Fibroblast of mammary gland (primary cell): ENCODE measurements at places on chromosomes 2 and 18.

GRCh38 chr2:216029416-216030129 lies 16.2 kb upstream of the MREG start:
- peak; percentile 55 for DNase-seq

DNA sequence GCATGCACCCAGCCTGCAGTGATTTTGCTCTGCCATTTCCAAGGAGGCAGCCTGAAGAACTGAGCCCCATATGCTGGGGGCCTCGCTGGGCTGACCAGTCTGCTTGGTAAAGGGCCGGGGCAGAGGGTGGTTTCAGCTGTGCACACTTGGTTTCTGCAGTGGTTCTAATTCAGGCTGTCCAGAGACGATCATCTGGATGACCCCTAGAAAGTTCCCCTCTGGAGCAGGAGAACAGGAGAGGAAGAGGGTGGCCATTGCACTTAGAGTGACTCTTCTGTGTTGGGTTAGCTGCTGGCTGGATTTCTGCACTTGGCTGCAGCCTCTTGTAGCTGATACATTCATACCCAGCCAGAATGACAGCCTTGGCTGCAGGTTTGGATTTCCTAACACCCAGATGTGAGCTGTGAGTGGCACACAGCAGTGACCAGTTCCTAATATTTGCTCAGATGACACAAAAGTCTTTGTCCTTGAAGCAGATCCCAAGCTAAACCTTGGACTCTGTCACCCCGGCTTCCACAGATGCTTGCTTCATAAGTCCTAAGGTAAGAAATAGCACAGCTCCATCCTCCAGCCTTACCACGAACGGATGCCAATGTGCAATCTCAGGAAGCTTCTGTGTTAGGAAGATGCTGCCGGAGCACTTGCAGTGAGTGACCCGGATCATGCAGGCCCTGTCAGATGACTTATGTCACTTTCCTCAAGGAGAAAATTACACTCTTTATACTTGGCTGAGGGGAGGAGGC lies 105.6 kb downstream of the HNRNPLL start:
- peak; percentile 11 for DNase-seq

DNA sequence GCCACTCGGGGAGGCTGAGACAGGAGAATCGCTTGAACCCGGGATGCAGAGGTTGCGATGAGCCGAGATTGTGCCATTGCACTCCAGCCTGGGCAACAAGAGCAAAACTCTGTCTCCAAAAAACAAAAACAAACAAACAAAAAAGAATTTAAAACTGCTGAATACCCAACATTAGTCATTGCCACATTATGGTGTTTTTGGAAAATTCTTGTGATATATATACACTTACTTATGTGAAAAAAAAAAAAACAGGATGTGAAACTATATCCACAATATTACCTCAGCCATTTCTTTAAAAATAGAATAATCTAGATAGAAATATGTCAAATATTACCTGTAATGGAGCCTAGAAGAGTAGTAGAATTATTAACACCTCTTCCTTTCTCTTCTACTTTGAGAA lies 288.3 kb upstream of the FN1 start:
- DNase-seq, result no peak

DNA sequence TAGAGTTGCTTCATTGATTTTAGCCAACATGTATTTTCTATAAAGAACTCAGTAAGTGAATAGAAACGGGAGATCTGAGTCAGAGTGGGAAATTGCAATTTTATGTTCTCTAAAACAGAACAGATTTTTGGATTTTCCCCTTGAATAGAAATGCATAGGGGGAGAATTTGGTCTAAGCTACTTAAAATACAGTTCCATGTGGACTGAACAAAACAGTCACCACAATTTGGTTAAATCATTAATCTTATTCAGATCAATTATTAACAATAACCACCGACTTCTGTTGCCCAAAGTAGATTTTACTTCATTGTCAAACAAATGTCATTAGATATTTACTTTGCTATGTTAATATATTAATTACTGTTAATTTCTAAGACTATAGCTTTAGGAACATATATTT lies 107.7 kb downstream of the SCG2 start:
- no peak for DNase-seq

DNA sequence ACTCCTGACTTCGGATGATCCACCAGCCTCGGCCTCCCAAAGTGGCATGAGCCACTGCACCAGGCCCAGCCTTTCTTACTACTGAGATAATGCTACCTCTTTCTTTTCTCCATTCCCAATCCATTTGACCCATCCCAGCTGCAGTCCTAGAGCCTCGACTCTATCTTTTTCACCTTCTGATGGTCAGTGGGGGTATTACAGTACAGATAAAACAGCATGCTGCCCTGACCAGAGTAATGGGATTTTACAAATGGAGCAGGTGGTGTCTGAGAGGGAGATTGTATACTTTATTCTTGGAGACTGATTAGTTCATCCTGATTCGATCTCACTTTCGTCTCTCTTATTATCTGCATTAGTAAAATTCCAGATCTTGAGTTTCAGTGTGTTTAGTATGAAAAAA lies 238.6 kb upstream of the TNP1 start:
- DNase-seq, result no peak

DNA sequence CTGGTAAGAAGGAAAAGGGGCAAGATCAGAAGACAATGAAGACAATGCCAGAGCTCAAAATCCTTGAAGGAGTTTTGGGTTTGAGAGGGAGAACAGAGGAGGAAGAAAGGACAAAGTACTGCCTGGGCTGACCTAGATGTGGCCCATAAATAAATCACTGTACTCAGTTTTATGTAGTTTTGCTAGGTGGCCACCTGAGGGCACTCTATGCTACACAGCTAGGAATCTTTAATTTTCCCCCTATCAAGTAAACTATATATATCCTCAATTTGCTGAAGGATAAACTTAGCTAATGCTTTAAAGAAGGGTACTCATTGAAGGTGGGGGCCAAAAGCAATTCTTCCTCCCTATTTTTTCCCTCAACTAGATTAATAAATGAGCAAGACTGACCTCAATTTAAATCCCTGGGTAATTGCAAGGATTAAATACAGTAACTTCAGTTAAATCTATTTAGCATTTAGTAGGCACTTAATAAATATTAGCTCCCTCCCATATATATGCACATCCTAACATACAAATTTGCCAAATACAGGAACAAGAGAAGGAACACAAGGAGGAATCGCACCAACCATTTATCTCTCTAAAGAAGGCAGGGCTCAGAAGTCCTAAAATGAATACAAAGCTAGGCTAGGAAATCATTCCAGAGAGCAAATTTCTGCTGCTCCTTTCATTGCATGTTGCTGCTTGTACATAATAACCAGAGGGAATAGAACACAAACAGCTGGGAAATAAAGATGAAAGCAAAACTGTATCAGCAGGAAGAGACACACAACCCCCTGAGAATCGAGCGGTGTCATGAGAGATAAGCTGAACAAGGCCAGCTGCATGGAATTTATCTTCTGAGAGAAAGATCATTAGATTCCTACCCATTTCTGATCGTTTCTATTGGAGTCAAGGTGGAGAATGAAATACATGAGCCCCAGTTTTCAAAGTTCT lies 540.1 kb downstream of the NRXN1 start:
- DNase-seq, result peak; percentile 53

- DNase-seq, result no peak
These were observed 330.4 kb downstream of the SLC4A3 start for GRCh38 chr2:219957820-219958219.

GRCh38 chr18:35547008-35547605 lies 34.4 kb upstream of the GALNT1 start:
- DNase-seq, result no peak

DNA sequence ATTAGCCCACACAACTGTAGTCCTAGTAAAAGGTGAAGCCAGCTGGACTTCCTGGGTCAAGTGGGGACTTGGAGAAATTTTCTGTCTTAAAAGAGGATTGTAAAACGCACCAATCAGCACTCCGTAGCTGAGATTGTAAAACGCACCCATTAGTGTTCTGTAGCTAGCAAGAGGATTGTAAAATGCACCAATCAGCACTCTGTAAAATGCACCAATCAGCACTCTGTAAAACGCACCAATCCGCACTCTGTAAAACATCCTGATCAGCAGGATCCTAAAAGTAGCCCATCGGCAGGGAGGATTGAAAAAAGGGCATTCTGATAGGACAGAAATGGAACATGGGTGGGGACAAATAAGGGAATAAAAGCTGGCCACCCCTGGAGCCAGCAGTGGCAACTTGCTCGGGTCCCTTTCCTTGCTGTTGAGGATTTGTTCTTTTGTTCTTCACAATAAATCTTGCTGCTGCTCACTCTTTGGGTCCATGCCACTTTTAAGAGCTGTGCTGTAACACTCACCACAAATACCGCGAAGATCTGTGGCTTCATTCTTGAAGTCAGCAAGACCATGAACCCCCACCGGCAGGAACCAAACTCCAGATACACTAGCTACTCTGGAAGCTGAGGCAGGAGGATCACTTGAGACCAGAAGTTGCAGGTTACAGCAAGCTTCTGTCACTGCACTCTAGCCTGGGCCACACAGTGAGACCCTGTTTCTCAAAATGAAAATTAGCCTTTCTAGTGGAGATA lies 102.6 kb downstream of the HS6ST1 start:
- no peak for DNase-seq

DNA sequence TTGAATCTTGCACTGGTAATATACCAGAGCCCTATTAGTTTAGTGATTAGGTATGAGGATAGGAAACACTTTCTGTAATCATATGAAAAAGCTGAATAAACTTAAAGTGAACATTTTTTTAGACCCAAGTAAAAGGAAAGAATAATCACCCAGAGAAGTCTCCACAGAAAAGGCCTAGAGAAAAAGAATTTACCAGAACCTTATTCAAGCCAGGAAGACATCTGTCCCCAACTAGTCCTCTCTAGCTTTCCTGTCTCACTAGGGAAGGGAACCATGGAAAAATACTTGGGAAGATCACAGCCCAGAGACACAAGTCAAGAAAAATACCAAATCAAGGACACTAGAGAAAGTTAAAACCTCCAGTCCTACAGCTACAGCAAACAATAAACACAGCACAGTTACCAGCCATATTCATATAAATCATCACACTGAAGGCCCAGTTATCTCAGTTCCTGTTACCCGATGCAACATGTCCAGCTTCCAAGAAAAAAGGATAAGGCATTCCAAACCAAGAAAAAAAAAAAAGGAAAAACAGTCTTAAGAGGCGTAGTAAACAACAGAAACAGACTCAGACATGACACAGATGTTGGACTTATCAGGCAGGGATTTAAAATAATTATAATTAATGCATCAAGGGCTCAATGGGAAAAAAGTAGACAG lies 461.5 kb downstream of the IRS1 start:
- DNase-seq, result peak; percentile 34

DNA sequence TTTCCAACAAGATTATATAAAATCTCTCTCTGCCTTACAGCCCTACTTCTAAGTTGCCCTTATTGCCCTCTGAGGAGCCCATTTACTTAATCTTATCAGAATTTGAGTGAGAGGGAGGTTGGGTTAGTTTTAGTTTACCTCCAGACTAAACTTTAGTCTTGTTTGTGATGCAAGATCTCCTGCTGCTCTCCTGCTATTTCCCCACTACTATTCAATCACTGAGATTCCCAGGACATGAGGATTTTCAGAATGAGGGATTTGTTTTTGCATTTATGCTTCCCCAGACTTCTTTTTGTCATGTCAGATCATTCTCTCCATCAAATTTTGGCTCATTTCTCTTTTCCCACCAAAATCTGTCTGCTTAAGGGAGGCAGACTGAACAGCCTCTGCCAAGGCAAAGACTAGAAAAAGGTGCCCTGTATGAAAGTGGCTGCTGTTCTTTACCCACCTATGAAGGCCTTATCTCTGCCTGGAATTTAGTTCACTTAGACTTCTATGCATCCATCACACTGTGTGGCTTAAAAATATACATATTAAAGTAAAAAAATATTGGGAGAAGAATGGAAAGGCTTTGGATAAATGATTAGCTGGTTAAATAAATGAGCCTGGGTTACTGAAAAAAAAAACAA lies 401.3 kb downstream of the PID1 start:
- no peak for DNase-seq

GRCh38 chr18:35703043-35703688 lies 121.6 kb downstream of the GALNT1 start:
- no peak for DNase-seq

- DNase-seq, result peak; percentile 72
These were observed 49.3 kb upstream of the RAB6D start for GRCh38 chr2:131413148-131413747.

GRCh38 chr2:60862642-60863041 lies 18.7 kb upstream of the REL start:
- no peak for DNase-seq

DNA sequence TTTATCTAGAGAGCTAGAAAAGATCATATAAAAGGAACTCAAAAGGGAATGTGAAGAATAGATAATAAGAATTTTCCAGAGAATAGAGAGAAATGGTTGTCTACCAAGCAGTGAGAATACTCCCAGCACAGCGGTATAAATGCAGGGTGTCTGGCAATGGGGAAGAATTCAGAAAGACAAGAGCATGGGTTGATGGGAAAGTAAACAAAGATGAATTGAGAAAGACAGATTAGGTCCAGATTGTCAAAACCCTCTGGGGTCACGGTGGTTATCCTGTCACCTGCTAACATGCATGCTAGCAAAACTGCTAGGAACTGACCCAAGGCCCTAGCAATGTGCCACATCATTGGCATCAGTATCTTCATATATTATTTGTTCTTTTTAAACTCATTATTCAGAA lies 30.8 kb upstream of the C1D start:
- no peak for DNase-seq

GRCh38 chr2:98258906-98259305 lies 87.3 kb upstream of the CNGA3 start:
- DNase-seq, result peak; percentile 27

DNA sequence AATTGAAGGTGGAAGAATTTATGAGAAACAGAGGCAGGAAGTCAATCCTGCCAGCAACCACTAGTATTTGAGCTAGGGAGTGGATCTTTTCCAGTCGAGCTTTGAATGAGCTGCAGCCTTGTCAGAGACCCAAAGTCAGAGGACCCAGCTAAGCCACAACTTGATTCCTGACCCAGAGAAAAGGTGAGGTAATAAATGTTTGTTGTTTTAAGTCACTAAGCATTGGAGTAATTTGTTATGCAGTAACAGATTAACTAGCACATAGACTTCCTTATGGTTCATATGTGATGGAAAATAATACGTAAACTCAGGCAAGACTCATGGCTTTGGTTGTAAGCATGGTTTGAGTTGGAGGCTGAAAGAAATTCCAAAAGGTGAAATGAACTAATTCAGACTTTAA lies 21.6 kb downstream of the EFEMP1 start:
- DNase-seq, result peak; percentile 14

DNA sequence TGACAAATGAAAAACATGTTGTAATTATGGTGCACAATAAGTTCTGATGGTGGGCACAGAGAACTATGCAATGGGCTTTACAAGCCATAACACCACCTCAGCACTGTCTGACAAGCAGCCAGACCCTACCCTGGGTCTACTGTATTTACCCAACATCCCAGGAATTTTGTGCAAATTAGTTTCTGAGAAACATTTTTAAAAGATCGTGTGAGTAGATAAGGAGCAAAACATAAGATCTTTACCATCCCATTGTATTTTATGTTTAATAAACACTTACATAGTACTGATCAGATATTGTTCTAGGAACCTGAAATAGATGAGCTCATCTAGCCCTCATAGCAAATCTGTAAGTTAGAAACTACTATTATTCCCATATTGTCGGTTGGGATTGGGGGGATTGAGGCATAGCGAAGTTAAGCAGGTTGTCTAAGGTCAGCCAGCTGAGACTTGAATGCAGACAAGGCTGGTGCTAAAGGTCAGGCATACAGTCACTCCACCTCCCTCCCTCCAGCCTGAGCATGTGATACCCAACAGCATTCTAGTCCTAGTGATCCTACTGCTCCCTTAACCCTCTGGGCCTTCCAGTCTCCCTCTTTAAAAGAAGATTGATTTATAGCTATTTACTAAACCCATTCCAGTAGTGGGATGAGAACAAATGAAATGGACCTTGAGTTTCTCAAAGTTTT lies 67.4 kb upstream of the STAM2 start:
- no peak for DNase-seq
